ENCODE measurements at places on chromosomes 3 and 15.

DNA sequence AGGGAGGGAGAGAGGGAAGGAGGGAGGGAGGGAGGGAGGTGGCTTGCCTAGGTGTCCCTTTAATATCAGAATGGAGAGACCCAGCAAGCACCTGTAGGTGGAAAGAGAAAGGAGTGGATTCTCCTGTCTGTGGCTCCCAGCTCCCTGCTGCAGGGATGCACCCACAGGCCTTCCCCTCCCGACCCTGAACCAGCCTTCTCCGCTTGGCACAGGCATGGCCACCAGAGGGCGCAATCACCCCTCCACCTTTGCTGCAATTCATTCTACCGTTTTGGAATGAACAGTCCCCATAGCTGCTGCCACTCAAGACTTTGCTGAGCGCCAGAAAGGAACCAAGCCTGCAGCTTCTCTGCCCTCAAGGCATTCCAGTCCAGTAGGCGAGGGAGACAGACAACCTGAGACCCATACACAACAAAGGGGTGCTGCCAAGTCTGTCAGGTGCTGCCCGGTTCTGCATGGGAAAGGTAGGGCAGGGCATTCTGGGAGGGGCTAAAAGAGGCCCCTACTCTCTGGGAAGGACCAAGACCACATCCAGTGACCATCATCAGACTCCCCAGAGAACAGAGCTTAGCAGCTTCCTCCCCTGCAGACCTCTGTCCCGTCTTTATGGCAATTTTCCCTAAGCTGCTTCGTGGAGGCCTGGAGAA lies 4.9 kb downstream of the TLR9 start:
- peak; percentile 96 for DNase-seq

GRCh38 chr3:164208821-164209220 lies 869.5 kb downstream of the SI start:
- no peak for DNase-seq

GRCh38 chr3:39287216-39288164 lies 7.7 kb upstream of the CX3CR1 start:
- no peak for DNase-seq

- peak; percentile 54 for DNase-seq
These were observed 1.1 kb downstream of the CMTM7 start for GRCh38 chr3:32392536-32393302.

GRCh38 chr3:112013784-112014143 lies 15.0 kb downstream of the TAGLN3 start:
- DNase-seq: no peak

- DNase-seq: no peak
These were observed 87.9 kb downstream of the DNAJB8 start for GRCh38 chr3:128378631-128379347.

DNA sequence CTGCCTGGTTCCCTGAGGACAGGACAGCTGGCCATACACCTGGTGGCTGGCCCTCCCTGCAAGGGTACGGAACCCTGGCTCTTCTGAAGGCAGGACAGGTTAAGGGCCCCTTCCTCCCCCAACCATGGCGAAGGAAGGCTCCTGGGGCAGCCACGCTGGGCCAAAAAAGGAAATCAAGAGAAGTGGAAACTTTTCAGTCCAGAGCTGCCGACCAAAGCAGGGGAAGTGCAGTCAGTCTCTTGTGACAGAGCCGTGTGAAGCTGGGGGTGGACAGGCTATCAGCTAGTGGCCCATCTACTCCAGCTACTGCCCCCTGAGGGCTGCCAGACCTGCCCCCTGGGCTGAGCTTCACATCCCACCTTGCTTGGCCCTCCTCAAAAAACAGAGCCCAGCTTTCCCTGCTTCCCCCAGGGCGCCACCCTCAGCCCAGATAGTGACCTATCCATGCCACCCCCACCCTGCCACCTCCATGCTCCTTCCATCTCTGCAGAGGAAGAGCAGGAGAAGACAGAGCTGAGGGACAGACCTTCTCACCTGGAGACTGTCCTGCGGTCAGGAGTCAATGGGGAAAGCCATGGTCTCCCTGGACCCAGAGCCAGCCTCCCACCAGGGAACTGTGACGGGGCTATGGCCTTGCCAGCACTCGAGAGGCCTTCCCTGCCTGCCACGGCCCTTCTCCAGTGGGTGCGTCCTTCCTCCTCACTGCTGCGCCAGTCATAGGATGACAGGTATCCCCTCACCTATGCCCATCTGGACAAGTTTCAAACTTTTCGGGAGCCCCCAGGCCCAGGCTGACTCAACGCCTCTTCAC lies 4.6 kb downstream of the SEMA7A start:
- no peak for DNase-seq

DNA sequence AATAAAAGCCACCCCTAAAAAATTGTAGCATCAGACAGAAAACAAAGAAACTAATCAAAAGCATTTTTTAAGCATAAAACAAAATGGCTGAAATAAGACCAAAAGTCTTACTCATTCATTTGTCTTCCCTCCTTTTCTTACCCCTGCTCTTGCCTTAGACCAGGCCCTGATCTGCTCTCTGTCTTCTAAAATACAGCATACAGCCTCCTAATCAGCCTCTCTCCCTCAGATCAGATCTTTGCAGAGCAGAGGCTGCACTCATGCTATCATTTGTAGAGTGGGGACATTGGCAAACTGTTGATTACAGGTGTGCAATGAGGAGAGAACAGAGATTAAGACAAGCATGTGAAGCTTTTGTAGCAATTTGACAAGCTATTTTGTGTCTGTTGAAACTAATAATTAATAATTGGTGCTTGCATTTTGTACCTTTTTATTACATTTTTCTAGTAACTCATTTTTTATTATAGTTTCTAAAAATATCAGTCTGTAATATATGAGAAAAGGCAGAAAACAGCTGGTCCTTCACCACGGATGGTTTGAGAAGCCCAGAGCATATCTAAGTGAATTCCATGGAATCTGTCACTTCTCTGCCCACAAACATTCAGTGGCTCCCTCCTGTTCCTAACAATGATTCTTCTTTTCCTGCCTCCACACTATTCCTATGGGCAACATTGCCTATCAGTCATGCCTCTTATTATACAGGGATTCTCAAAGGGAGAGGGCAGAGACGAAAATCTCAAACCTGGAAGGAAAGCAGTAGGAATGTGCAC lies 286.2 kb upstream of the STT3B start:
- DNase-seq: no peak

- DNase-seq: no peak
These were observed 34.1 kb downstream of the SHC4 start for GRCh38 chr15:48929661-48930060.

DNA sequence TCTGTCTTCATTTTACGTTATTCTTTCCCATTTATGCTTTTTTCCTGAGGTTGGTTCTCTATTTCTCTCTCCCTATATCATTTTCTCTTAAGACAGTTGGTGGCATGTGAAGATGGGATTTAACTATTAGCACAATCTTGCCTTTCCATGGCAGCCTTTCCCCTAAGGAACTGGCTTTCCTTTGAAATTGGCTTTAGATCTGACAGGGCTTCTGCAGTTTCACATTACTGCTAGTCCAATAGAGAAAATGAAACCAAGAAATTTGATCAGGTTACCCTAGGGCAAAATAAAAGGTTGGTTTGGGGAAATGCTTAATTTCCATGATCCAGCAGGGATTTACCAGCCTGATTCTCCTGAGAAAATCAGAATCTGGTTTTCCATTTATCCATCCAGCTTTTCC lies 22.7 kb upstream of the CHL1 start:
- no peak for DNase-seq

DNA sequence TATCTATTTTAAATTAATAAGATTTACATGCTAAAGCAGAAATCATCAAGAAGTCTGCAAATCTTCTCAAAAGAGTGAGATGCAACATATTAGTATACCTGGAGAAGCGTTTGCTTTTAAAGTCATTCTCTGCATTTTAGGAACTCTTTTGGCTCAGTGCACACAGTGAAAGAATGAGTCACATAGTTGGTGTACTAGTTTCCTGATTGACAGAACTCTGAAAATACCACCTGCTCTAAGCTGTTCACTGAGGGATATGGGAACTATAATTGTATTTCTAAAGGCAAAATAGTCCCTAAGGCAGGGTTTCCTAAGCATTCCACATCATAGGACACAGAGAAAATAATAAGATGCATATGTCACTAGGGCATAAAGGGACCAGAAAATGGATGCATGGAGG lies 838.5 kb downstream of the DIPK2A start:
- DNase-seq: no peak

- DNase-seq: no peak
These were observed 4.7 kb downstream of the PXYLP1 start for GRCh38 chr3:141236361-141236760.

GRCh38 chr3:125129512-125129997 lies 73.8 kb upstream of the HEG1 start:
- DNase-seq: no peak

DNA sequence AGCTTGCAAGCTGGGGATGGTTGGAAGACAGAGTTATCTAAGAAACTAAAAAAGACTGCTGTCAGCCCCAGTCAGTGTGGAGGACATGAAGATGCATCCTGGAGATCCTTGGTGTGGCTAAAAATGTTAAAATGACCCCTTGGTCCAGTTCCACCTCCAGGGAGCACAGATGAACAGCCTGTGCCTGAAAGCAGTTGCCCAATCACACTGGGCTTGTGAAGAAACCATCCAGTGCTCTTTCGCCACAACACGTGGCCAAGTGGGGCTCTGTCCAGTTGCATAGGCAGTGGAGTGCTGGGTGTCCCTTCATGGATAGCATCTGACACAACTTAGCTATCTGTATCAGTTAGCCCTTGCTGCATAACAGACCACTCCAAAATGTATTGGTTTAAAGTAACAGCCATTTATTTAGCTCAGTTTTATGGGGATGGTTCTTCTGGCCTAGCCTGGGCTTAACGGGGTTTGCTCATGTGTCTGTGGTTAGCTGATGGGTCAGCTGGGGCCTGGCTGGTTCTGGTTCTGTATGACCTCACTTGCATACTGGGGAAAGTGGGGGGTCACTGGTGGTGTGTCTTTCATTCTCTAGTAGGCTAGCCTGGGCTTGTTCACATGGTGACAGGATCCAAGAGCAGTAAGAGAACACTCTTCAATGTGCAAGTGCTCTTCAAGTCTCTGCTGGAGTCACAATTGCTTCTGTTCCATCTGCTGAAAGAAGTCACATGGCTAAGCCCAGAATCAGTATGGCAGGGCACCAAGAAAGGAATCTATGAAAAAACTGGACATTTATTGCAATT lies 226.2 kb downstream of the PDCD6IP start:
- DNase-seq: no peak

- no peak for DNase-seq
These were observed 7.4 kb upstream of the SNX22 start for GRCh38 chr15:64144192-64144564.

DNA sequence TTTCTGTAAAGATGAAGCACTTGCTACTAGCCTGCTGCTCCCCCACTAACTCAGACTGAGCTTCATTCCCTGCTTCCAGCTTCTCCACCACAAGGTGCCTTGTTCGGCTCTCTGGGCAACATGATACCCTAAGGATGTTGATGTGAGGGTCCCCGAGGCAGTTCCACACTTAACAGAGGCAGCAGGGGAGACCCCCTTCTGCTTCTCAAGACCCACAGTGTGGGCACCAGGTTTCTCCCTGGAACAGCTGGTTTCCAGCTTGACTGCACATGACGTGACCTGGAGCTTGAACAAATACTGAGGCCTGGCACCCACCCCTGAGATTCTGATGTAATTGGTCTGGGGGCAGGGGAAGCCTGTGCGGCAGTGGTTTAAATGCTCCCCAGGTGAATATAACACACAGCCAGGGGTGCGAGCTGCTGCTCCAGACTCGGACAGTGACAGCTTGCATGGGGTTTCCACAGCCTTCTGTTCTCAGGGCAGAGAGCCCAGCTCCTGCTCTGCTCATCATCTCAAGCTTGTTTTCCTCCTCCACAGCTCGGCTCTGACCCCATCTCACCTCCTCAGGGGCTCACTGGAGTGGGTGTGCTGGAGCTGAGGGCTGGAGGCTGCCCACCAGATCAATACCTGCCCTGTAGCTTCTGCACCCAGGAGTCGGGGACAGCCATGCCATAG lies 95.0 kb upstream of the HACD2 start:
- DNase-seq: no peak

- no peak for DNase-seq
These were observed 1.4 kb upstream of the SACM1L start for GRCh38 chr3:45687828-45688193.

DNA sequence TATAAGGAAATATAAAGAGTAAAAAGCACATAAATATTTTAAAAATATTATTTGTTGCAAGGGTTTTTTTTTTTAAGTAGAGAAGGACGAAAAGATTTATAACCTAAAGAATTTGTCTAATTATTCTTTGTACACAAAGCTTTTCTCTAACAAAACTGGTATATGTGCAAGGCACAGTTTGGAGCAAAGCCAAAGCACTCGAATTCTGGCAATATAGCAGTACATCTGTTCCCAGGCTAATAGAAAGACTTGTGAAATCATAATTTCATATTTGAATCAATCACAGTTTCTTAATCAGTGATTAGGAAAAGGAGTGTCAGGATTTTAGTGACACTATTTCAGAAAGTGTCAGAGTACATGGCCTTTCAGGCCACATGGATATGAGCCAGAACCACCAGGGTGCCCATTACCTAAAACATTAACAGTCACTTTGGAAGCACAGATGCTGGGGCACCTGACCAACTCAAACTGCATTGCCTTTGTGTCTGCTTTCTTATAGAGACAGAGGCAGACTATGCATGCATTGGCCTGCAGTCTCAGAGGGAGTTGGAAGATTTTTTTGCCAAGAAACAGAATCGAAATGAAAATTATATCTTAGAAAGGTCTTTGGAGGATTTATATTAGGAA lies 651.8 kb upstream of the SGO1 start:
- DNase-seq: no peak
